Amniotic stem cell (primary cell): ENCODE measurements at places on chromosomes 6 and 20.

DNA sequence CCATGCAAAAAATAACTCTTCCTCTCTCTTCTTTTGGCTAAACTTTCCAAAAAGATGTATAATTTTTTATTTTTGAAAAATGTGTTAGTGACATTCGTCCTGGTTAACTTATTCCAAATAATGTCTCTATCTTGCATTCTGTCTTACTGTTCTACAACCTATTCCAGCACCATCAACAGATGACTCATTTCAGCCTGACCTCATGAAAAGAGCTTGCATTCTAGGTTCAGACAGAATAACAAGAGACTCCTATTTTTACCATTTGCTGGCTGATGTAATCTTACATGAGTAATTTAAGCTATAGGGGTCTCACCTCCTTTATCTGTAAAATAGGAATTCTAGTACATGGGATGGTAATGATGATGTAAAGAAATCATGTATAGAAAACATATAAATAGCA is 109.0 kb downstream of the FUT9 start:
- DNase-seq = no peak

GRCh38 chr6:35178012-35178411 is 35.7 kb upstream of the SCUBE3 start:
- DNase-seq = no peak

DNA sequence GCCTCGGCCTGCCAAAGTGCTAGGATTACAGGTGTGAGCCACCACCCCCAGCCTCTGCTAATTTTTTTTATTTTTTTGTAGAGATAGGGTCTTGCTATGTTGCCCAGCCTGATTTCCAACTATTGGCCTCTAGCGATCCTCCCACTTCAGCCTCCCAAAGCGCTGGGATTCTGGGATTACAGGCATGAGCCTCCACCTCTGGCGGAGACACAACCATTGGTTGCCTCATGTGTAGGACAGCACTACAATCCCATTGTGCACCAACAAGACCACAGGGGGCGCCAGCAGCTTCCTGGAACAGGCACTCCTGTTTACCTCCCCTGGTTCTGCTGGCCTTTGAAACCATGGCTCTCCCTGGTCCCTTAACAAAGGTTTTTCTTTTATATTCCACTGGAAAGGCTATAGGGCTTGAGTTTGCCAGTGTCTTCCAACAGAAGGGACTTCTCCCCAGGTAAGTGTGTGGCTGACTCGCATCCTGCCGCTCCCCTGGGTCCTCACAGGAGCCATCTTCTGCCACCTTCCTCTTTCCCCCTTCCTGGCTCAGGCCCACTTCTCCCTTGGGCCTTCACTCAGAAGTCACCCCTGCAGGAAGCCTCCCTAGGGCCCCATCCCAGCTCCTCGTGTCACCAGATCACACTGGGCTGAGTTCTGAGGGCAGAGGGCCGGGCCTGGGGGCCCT is 39.2 kb upstream of the TLDC2 start:
- no peak for DNase-seq

DNA sequence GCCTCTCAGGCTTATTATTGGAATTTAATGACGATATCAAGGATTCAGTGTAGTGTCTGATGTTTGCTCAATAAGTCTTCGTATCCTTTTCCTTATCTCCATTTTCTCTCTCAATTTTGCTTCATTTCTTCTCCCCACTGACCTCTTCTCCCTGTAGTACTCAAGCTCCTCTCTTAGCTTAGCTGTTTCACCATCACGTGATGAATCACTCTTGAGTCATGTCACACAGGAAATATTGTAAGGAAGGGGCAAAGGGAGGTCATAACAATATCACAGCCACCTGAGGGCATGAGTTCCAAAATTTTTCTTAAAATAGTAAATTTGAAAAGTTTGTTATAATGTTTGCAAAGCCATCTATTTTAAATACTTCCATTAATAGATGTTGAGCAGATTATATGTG is 392.2 kb upstream of the MARCKS start:
- no peak for DNase-seq

DNA sequence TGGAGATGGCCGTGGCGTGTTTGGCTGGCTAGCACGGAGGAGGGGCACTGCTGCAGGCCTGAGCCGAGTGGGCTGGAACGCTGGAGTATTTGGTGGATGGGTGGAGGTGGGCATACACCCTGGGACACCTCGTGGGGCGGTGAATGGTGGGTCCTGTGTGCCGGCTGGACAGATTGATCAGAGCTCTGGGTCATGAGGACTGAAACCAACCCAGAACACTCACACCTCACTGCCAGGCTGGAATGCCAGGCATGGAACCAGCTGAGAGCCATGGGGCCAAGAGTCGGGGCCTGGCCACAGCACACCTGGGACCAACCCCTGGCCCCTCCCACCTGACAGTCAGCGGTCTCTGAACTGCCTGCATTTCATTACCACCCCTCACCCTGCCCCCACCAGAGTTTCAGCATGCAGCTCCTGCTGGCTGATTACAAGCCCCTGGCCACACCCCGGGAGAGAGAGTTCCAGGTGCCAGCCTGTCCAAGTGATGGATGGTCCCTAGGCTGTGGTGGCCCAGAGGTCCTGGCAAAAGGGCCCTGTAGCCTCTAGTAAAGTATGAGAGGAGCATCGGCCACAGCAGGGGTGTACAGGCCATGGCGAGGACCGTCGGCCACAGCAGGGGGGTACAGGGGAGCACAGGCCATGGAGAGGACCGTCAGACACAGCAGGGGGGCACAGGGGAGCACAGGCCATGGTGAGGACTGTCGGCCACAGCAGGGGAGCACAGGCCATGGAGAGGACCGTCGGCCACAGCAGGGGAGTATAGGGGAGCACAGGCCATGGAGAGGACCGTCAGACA is 3.3 kb downstream of the NPBWR2 start:
- no peak for DNase-seq

DNA sequence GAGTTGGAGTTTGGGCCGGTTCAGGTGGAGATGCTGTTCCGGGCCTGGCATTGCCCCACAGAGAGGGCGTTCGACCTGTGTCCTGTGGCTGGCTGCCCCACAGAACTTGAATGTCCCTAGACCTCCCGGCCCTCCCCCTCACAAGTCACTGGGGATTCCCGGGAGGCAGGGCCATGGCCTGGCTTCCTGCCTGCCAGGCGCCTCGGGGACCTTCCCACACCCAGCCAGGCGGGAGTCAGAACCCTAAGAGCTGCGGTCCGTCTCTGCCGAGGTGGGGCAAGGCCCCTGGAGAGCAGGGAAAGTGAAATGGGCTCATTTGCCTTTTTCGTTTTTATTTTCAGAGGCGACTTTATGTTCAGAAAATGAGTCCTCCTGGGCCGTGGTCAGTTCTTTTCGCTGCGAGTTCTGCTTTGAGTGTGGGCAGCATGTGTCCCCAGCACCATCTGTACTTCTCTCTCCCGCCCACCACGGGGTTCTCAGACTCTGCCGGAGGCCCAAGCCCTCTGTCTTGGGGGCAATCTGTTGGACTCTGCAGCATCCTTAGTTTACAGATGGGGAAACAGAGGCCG is 8.5 kb downstream of the RBM38 start:
- no peak for DNase-seq

- no peak for DNase-seq
Observed at GRCh38 chr20:14208956-14209355, 128.5 kb downstream of the FLRT3 start.

GRCh38 chr20:57025261-57025660 is 241.2 kb downstream of the BMP7 start:
- DNase-seq = no peak

- DNase-seq = peak; percentile 35
Observed at GRCh38 chr6:42452171-42453030, 675 bp upstream of the TRERF1 start.

- no peak for DNase-seq
Observed at GRCh38 chr6:35048031-35048613, 93.0 kb downstream of the TCP11 start.

DNA sequence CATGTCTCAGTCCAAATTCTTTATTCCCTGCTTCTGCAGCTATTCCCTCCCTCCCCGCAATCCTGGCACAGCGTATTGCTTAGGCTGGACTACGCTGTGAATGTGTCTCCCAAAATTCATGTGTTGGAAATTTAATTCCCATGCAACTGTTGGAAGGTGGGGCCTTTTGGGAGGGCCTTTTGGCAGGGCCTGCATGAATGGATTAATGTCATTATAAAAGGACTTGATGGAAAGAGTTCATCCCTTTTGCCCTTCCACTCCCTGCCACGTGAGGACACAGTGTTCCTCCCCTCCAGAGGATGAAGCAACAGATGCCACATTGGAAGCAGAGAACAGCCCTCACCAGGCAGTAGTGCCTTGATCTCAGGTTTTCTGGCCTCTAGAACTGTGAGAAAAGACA is 20.4 kb upstream of the NOTCH4 start:
- DNase-seq = no peak

GRCh38 chr6:146916435-146917025 is 287.7 kb upstream of the STXBP5 start:
- no peak for DNase-seq

- no peak for DNase-seq
Observed at GRCh38 chr6:120058410-120058809, 708.8 kb upstream of the MAN1A1 start.

GRCh38 chr6:165899611-165900010 is 236.6 kb upstream of the PDE10A start:
- no peak for DNase-seq

- no peak for DNase-seq
Observed at GRCh38 chr6:144853603-144854002, 568.5 kb downstream of the UTRN start.

DNA sequence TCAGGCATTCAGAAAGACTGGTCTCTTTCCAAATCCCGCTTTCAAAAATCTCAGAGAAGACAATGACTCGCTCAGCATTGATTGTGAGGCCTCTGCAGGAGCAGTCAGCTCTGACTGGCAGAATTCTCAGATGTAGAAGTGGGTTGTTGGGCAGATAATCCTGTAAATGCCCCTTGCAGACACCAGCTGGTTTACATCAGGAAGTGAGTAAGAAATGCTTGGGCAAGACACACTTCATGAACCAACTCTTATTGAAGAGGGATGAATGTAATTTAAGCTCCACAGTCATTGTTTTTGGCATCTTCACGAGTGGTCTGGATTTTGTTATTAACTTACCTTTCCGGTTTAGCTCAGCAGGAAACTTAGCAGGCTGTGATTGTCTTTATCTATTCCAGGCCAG is 166.6 kb downstream of the PLCB4 start:
- peak; percentile 10 for DNase-seq

DNA sequence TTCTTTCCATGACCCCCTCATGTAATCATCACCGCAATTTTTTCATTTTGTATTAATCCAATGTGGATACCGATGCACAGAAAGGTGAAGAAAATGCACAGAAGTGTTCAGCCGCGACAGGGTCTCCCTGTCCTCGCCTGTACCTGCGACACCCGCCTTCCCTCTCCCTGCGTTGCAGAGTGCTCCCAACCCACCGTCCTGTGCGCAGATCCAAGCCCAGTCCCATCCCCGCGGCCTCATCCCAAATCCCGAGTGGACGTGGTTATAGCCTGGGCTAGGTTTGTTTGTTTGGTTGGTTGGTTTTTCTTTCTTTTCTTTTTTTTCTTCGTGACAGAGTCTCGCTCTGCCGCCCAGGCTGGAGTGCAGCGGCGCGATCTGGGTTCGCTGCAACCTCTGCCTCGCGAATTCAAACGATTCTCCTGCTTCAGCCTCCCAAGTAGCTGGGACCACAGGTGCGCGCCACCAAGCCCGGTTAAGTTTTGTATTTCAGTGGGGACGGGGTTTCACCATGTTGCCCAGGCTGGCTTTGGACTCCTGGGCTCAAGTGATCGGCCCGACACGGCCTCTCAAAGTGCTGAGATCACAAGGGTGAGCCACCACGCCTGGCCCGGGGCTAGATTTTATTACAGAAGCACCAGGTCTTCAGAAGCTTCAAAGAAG is 536 bp upstream of the RAET1G start:
- no peak for DNase-seq

GRCh38 chr6:26216886-26217713 is 129.9 kb downstream of the HFE start:
- DNase-seq = peak; percentile 84

DNA sequence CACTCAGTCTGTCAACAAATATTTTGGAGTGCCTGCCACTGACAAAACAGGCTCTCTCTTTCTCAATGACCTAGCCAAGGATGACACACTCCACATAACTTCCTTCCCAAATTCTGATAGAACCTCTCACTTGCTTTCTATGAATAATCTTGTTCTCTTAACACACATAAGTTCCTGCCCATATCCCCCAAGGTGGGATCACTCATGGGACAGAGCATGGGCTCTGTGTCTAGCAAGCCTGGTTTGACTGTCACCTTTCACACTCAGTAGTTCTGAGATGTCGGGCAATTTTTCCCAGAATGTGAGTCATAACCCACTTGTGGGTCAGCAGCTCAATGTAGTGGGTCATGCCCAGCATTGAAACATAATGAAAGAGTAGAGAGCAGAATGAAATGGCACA is 78.1 kb downstream of the LRFN2 start:
- DNase-seq = no peak

DNA sequence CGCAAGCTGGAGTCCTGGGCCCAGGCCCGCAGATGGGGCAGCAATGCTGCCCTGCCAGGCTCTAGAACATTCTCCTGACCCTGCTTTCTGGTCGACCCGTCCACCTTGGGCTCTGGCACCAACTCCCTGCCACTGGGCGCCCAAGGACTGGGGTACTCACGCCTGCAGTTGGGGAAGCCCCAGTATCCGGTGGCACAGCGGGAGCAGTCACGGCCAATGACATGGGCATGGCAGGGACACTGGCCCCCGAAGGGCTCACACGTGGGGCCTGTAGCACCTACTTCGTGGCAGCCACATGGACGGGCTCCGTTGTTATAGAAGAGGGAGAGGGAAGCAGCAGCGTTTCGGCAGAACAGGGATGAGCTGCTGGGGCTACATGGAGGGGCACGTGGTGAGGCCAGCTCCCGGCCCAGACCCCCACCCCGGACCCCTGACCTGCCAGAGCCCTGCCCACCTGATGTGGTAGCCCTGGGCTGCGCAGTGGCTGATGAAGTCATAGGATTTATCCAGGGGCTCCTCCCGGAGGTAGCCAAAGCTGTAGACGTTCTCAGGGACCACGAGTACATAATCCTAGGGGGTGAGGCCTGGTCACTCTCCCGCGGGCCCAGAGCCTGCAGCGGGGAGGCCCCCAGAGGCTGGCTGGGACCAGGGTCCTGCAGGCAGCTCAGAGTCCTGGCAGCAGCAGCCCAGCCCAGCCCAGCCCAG is 26.0 kb downstream of the ADRM1 start:
- no peak for DNase-seq

DNA sequence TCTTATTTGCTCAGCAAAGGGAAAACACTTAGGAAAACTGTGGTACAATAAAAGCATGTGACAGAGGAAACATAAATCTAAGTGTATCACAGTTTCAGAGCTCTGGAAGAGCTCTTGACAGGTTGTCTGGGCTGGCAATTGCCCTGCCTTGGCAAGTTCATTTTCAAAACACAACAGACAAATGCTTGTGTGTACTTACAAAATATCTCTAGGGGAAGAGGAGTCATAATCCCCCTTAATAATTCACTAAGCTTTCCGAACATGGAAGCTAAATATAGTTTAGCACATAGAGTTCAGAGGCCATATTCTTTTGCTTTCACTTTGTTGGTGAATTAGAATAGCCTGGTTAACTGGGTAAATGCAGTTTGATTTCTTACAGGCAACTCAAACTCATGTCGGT is 211.6 kb upstream of the THEMIS start:
- DNase-seq = no peak

- no peak for DNase-seq
Observed at GRCh38 chr6:113805811-113806495, 51.2 kb upstream of the MARCKS start.
